ENCODE measurements at places on chromosomes 11 and 22.

GRCh38 chr11:78325274-78325781 lies 92.3 kb downstream of the GAB2 start:
- no peak for DNase-seq

GRCh38 chr11:45145083-45145378 lies 1.4 kb upstream of the PRDM11 start:
- DNase-seq = no peak

- no peak for DNase-seq
Observed at GRCh38 chr11:118232659-118233058, 7.8 kb upstream of the JAML start.

GRCh38 chr22:32830473-32830872 lies 29.0 kb downstream of the TIMP3 start:
- DNase-seq = no peak

- DNase-seq = peak; percentile 71
Observed at GRCh38 chr11:117074119-117074518, 24.1 kb downstream of the SIK3 start.

DNA sequence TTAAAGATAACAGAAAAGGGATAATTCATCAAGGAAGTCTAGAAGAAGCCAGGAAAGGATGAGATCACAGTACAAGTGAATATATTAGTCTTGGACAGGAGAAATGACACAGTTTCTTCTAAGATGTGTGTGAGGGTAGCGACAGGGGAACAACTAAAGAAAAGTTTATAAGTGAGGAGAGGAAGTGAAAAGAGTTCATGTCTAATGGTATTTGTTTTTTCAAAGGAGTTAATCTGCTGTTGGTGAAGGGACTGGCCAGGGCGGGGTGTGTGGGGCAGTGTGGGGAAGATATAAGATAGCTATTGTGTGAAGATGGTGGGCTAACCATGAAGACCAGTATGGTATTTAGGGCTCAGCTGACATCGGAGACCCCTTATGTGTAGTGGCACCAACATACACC lies 7.6 kb upstream of the PPFIBP2 start:
- no peak for DNase-seq

DNA sequence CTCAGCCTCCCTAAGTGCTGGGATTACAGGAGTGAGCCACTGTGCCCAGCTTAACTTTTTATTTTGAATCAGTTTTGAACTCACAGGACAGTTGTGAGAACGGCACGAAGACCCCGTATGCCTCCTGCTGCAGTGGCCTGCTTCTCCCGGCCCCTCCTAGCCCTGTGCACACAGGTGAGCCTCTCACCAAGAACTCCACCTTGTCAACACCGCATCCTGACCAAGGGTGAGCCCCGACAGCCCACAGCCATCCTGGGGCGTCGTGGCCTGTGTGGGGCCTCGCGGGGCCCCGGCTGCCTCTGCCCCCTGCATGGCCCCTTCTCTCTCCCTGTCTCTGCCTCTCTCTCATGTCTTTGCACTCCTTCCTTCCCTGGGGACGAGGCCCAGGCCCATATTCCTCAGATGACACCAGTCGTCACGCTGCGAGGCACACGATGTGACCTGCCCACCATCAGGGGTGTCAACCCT lies 38.8 kb downstream of the GNB1L start:
- DNase-seq = no peak

DNA sequence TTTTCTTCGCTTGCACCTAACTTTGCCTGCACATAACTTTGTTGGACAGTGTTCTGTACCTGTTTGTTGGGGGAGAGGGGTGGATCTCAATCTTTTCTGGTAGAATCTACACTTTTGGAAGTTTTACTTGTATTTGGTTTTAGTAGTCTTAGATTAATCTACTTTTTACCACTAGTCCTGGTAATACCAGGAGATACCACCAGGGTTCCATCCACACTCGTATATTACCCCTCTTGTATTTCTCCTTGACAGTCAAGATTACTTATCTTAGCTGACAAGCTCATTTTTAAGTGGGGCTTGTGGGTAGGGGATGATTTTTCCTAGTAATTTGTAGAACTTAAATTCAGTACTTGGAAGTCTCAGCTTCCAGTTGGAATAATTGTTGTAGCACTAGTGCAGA lies 37.3 kb upstream of the TECTA start:
- DNase-seq = no peak

DNA sequence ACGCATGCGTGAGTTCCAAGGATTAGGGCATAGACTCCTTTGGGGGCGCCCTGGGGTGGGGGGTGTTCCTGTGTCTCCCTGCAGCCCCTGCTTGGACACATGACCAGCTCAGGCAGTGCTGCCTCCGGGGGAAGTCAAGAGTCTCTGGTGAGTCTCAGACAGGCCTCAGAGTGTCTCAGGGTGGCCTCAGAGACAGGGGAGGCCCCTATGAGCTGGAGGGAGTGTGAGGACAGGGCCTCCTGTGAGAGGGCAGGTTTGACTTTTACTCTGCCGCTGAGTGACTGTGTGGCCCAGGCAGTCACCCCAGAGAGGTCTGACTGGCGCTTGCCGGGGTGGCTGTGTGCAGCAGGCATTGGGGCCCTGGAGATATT lies 41.2 kb upstream of the KCNQ1OT1 start:
- DNase-seq = no peak

- DNase-seq = peak; percentile 76
Observed at GRCh38 chr11:8206251-8207079, 37.6 kb upstream of the RIC3 start.

- DNase-seq = no peak
Observed at GRCh38 chr11:86593833-86594232, 78.6 kb downstream of the ME3 start.

- no peak for DNase-seq
Observed at GRCh38 chr11:93704237-93704636, 37.1 kb downstream of the TAF1D start.

GRCh38 chr11:70594031-70594430 lies 195.7 kb downstream of the CTTN start:
- no peak for DNase-seq
